Activated CD4-positive, alpha-beta T cell treated with anti-CD3 and anti-CD28 coated beads for 24 hours (primary cell): ENCODE measurements at places on chromosomes 3 and 15.

- DNase-seq: no peak
Observed at GRCh38 chr3:121654493-121655385, 6.0 kb downstream of the HCLS1 start.

DNA sequence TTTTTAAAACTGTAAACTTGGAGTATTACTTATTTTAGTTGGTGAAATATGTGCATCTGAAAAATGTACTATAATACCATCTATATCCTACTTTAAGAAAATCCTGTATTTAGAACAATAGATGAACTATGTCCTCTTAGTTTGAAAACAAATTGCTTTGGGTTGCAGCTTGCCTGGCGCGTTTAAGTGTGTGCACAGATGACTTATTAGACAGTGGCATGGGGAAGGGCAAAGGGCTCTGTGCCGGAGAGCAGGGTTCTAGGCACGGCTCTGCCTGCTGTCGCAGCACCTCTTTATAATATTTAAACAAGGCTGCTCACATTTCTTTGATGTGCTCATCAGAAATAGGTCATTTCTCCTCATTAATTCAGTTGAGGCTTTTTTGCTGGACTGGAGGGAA is 10.0 kb downstream of the PXK start:
- DNase-seq: no peak

GRCh38 chr3:127485396-127486170 is 105.0 kb downstream of the TPRA1 start:
- DNase-seq: no peak

- DNase-seq: no peak
Observed at GRCh38 chr3:125142940-125143339, 69.6 kb downstream of the SLC12A8 start.

- no peak for DNase-seq
Observed at GRCh38 chr15:69237718-69238117, 61.0 kb upstream of the PAQR5 start.

- DNase-seq: no peak
Observed at GRCh38 chr3:121918779-121919483, 24.7 kb downstream of the SLC15A2 start.

DNA sequence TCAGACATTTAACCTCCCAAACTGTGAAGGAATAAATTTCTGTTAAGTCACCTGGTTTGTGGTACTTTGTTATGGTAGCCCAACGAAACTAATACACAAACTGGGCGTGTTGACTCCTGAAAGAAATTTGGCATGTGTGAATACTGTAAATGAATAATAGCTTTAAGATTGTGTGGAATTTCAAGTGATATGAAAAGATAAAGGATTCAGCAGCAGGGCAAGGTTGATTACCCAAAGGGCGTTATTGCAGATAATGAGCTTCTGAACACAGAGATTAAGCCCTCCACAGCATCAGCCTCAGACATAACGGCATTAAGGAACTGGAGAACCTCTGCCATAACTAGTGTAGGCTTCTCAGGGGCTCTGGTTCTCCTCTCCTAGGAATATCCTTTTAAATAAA is 451.5 kb upstream of the NECTIN3 start:
- DNase-seq: no peak

DNA sequence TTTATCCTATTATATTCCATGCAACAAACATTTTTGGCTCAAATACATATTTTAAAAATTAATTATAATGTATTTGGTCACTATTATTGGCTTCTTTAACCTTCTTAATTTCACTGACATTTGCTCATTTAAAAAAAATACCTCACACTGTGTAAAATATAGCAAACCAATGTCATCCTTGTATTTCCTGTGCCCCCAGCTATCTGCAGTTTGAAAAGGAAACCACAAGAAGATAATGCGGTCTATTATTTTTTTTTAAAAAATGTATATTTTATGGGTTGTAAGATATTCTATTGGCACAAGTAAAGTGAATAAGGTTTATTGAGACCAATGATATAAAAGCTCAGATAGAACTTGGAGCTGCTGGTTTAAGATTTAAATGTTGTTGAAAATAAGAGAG is 904.2 kb downstream of the SI start:
- no peak for DNase-seq

- DNase-seq: no peak
Observed at GRCh38 chr3:29639578-29640290, 358.9 kb downstream of the RBMS3 start.

DNA sequence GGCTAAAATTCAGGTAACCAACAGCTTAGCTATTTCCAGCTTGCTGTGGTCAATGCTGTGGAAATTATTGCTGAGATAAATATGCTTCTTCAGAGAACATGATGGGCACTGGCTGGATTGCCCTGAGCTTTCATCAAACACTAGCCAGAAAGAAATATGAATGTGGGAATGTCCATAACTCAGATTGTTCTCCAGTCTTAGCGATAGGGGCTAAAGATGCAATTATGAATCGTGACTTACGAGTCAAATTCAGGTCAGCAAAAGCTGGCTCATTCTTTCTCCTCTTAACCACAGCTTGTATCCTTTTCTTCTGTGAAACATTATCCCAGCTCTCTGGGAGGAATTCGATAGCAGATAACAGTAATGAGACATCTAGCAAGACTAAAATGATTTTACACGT is 307.6 kb downstream of the RYR3 start:
- DNase-seq: no peak
